Effector memory CD4-positive, alpha-beta T cell (primary cell): ENCODE measurements at places on chromosomes 1 and 21.

DNA sequence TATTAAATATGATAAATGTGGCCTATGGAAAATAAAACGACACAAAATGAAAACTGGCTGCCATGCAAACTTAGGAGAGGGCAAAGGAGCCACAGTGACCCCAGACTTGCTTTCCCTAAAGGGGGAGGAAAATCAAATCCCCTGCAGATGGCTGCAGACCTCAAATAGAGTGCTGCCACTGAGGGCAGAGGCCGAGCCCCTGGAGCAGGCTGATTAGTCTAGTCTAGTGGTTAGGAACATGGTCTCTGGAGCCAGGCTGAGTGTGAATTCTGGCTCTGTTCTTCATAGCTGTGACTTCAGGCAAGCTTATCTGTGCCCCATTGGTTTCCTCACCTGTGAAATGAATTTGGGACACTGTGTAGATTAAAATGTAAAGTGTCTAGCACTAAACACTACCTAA is 60.8 kb downstream of the ITPKB start:
- no peak for DNase-seq

- DNase-seq, result no peak
Observed at GRCh38 chr1:5978452-5978851, 13.8 kb downstream of the NPHP4 start.

GRCh38 chr1:221809091-221810029 is 67.5 kb upstream of the DUSP10 start:
- DNase-seq, result no peak

- DNase-seq, result no peak
Observed at GRCh38 chr1:156894711-156895454, 1.4 kb downstream of the PEAR1 start.

- no peak for DNase-seq
Observed at GRCh38 chr1:11100149-11100493, 452 bp upstream of the EXOSC10 start.

- no peak for DNase-seq
Observed at GRCh38 chr1:209040351-209040750, 543.2 kb upstream of the CAMK1G start.

GRCh38 chr1:9908871-9909233 is 1.2 kb downstream of the CTNNBIP1 start:
- no peak for DNase-seq

- DNase-seq, result no peak
Observed at GRCh38 chr1:56773341-56774066, 45.7 kb downstream of the FYB2 start.
